ENCODE measurements at places on chromosomes 5 and 9. TPM values are rescaled to one million over a fixed set of nuclear protein-coding genes. Genes with fewer than 3 reads are reported as not detected.

Gene DCAF12
- 3.8 TPM for total RNA-seq

DNA sequence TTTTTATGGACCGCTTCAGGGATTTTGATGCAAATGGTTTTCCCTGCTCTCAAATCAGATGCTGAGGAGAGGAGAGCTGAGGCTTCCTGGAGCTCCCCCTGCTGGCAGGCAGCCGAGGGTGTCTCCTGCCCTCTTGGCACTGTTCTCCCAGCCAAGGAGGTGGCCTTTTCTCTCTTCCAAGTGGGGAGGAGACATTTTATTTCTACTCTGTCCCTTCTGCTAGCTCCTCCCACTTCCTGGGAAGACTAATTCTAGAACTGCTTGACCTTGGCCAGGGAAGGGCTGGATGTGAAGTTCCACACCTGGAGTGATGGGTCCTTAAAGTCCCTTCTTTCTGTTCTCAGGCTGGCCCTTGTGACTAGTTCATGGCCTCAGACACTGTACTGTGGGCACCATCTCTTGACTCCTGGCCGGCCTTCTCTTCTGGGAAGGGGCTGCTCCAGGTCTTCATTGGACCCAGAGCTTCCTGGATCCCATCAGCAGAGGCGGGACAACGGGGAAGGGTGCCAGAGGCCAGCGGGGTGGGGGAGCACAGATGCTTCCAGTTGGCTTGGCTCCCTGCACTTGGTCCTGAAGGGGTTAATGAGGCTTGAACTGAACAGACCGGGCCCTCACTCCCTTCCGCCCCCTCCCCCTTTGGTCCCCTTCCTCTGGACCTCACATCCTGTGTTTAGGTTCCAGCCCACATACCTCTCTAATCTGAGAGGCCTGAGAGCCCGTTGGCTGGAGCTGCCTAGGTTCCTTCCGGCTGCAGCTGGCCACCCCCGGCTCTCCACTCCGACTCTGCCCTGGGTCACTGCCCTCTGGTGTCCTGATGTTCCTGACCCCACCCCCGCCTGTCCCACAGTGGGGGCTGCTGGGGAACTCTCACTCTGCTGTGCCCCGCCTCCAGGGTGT lies 32.1 kb downstream of the PTPA start:
- peaks cover 25% of the 10 kb centered on the region for H3K36me3 ChIP-seq
- peak overlapping the region; percentile 44 for H3K4me3 ChIP-seq
- H3K4me1 ChIP-seq, result peaks cover 50% of the 10 kb centered on the region

DNA sequence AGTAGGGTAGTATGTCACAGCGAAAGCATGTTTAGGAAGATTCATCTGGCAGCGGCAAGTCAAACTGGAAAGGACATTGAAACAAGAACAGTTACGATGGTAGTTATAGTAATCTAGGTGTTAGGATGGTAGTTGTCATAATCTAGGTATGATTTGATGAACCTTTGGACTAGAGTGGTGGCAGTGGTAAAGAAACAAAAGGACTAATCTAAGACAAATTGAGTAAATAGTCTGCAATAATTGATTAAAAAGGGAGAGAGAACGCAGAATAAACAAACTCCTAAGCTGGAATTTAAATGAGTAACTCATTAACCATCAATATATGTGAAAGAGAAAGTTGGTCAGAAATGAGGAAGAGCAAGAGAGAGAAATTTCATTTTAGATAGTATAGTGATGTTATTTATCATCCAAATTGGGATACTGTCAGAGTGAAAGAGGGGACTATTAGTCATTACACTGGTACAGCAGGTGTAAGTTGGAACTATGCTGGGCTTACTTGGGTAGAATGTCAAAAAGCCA lies 56.8 kb downstream of the MTREX start:
- peak overlapping the region; percentile 15 for H3K27ac ChIP-seq
- DNase-seq, result no peak
- H3K36me3 ChIP-seq, result peaks cover 59% of the 10 kb centered on the region
- no peaks in the 10 kb centered on the region for H3K27me3 ChIP-seq

Gene LHFPL2
- 11.0 TPM for total RNA-seq

Gene HK3
- total RNA-seq, result 0.55 TPM

Gene SLC6A18
- not detected for total RNA-seq

- H3K4me1 ChIP-seq, result peaks cover 5% of the 10 kb centered on the region
- no peak overlapping the region for H3K27ac ChIP-seq
- H3K36me3 ChIP-seq, result no peaks in the 10 kb centered on the region
- peaks cover 35% of the 10 kb centered on the region for H3K27me3 ChIP-seq
- no peak overlapping the region for H3K4me3 ChIP-seq
- no peak for DNase-seq
Observed at GRCh38 chr9:124035001-124035650, 23.6 kb downstream of the LHX2 start.

Gene FAT2
- 0.02 TPM for total RNA-seq

GRCh38 chr5:178463321-178464155 lies 126.7 kb downstream of the COL23A1 start:
- H3K36me3 ChIP-seq, result no peaks in the 10 kb centered on the region
- no peak for DNase-seq
- H3K27ac ChIP-seq, result no peak overlapping the region
- H3K27me3 ChIP-seq, result peaks cover 3% of the 10 kb centered on the region
- H3K4me3 ChIP-seq, result no peak overlapping the region
- no peaks in the 10 kb centered on the region for H3K4me1 ChIP-seq

DNA sequence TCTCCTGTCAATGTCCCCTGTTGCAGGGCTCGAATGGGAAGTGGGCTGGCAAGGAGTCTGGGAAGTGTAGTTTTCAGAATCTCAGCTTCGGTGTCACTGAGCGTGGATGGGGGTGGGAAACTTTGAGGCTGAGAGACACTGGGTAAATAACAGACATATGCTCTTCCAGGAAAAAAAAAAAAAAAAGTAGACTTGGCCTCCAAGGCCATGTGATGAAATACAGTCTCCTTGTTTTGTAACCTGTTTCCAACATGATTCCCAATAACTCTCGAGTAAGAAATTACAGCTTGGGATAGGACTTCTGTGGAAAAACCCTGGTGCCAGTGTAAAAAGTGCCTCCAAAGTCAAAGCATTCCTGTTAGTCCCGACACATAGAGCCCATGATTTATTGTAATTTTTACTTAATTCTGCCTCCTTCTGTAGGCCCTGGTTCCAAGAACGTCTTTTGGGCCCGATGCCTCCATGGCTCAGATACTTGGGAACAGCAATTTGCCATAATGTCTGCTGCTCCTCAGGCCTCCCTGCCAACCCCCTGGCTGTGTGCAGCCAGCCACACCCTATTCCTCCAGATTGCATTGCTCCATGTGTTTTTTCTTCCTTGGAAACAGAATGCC lies 119.5 kb upstream of the TNC start:
- DNase-seq, result no peak
- peaks cover under 1% of the 10 kb centered on the region for H3K4me1 ChIP-seq
- H3K4me3 ChIP-seq, result no peak overlapping the region
- H3K36me3 ChIP-seq, result no peaks in the 10 kb centered on the region

- no peak overlapping the region for H3K27ac ChIP-seq
- no peak overlapping the region for H3K4me3 ChIP-seq
- DNase-seq, result no peak
Observed at GRCh38 chr5:130652176-130652575, 512.9 kb downstream of the HINT1 start.

DNA sequence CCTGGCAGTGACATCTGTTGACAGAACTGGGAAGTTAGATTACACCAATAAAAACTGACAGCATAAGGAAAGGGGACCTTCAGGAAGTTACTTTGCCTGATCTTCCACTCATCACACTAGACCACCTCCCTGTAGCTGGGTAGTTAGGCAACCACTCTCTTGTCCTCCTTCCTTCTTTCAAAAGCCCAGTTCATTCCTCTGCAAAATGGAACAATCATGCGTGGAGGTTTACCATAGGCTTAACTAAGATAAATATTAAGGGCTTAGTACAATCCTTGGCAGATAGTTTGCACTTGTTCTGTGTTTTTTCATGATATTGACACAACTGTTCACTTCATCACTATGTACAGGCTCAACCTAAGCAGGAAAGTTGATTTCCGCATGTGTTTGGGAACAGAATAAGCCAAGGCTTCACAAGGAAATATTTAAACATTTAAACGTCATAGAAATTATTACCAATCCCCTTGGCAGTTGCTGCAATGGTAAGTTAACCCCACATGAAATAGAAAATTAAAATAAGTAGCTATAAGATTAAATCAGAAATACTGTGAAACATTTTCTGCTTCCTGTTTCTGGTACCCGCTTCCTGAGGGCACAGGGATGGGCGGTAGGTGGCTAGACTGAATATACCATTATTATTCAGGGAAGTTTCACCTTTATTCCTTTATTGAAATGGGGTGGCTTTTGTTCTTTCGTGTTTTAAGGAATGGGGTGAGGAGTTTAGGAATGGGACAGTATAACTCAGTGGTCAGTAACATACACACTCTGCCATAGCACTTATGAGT lies 9.9 kb upstream of the PTGER4 start:
- H3K4me3 ChIP-seq, result no peak overlapping the region
- no peaks in the 10 kb centered on the region for H3K36me3 ChIP-seq
- H3K4me1 ChIP-seq, result peaks cover 19% of the 10 kb centered on the region
- no peak for DNase-seq
- H3K27me3 ChIP-seq, result no peaks in the 10 kb centered on the region

Gene ERGIC1
- 69.6 TPM for total RNA-seq

GRCh38 chr5:25993701-25994100 lies 1044.7 kb downstream of the CDH9 start:
- DNase-seq, result no peak
- H3K4me1 ChIP-seq, result no peaks in the 10 kb centered on the region
- no peaks in the 10 kb centered on the region for H3K36me3 ChIP-seq
- H3K4me3 ChIP-seq, result no peak overlapping the region

- no peak for DNase-seq
- H3K4me3 ChIP-seq, result no peak overlapping the region
Observed at GRCh38 chr5:17910318-17910717, 276.1 kb downstream of the TAF11L14 start.

GRCh38 chr9:2151171-2151570 lies 136.0 kb downstream of the SMARCA2 start:
- peak overlapping the region; percentile 8 for H3K27ac ChIP-seq
- H3K27me3 ChIP-seq, result no peaks in the 10 kb centered on the region
- H3K4me3 ChIP-seq, result no peak overlapping the region
- no peak for DNase-seq
- H3K4me1 ChIP-seq, result peaks cover 45% of the 10 kb centered on the region

Gene AMBP
- total RNA-seq, result not detected

Gene INSL4
- not detected for total RNA-seq

GRCh38 chr9:113326230-113326629 lies 13.8 kb downstream of the WDR31 start:
- H3K27me3 ChIP-seq, result no peaks in the 10 kb centered on the region
- no peak for DNase-seq
- H3K4me3 ChIP-seq, result no peak overlapping the region
- H3K36me3 ChIP-seq, result no peaks in the 10 kb centered on the region

Gene PHF24
- total RNA-seq, result 0.13 TPM

Gene GALNT12
- 2.5 TPM for total RNA-seq

Gene RECK
- total RNA-seq, result 4.2 TPM
